ENCODE measurements at places on chromosomes 1 and 21. TPM values are rescaled to one million over a fixed set of nuclear protein-coding genes. Genes with fewer than 3 reads are reported as not detected.

- no peak for DNase-seq
Measured at GRCh38 chr1:114224196-114224907, 70.7 kb upstream of the SYT6 start.

DNA sequence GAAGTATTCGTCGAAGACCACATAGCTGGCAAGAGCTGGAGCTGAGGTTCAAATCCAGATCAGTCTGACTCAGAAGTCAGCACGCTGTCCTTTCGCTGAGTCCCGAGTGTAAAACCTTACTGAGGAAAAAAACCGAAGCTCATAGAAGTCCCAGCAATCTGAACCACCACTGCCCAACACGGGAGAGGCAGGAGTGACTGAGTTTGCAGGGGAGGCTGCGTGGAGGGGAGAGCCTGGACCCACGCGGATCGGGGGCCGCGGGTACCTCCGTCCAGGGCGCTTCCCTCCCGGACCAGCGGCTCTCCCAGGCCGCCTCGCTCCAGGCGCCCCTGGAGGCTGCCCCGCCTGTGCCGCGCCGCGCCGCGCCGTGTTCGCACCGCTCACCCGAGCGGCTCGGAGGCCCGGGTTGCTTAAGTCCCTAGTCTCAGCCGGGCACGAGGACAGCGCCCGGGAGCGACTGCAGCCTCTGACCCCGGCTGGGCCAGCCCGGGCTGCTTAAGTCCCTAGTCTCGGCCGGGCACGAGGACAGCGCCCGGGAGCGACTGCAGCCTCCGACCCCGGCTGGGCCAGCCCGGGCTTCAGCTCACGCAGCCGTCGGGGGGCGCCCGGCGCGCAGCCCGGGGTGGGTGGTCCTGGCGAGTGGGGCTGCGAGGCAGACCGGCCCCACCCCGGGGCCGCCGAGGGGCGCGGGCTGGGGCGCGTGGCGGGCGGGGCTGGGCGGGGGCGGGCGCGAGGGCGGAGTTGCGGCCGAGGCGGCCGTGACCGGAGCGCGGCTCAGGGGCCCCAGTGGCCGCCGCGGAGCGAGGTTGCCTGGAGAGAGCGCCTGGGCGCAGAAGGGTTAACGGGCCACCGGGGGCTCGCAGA, at the start of gene ADAMTSL4:
Gene ADAMTSL4 (plus strand): TSS at position 777 of the 864 bp plus-strand sequence. CDS start 2,881 bp downstream, outside the sequence.
- peak; percentile 76 for DNase-seq

DNA sequence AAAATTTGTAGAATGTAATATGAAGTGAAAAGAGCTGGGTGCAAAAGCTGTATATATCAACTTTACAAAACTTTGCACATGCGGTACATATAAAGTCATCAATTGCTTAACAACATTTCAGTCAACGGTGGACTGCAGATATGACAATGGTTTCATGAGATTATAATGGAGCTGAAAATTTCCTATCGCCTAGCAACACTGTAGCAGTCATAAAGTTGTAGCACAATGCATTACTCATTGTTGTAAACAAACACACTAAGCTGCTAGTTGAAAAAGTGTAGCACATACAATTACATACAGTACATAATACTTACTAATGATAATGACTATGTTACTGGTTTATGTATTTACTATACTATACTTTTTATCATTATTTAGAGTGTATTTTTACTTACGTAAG, 64.0 kb downstream of the RGS7 start:
- DNase-seq: no peak

- no peak for DNase-seq
Measured at GRCh38 chr1:244302876-244303609, 148.7 kb downstream of the ADSS2 start.

DNA sequence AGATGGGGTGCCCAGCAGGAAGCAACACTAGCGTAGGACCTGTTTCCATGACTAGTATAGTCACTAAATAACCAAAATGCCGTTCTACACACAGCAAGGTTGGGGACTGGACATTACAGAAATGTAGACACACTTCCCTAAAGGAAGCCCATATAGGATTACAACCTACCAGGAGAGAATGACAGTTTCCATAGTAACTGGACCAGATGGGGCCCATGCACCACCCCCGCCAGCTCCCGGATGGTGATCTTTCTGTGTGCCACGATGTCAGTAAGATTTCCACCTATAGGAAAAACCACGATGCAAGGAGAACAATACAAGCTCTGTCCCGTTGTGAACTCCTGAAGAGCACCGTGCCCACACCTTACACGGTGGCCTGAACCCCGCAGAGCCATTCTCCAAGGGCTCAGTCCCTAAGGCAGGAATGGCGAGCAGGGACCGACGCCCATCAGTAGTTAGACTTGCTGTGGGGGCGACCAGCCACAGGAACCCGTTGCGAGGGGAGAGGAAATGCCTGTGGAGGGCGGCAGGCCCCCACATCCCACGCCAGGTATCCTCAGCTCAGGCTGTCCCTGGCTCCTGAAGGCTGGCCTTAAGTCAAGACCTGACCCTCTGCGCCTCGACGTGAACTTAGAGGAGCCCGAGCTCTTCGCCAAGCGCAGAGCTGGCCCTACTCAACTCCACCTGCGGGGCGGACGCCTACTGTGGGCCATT, 13.6 kb upstream of the CEP85 start:
- DNase-seq: no peak

DNA sequence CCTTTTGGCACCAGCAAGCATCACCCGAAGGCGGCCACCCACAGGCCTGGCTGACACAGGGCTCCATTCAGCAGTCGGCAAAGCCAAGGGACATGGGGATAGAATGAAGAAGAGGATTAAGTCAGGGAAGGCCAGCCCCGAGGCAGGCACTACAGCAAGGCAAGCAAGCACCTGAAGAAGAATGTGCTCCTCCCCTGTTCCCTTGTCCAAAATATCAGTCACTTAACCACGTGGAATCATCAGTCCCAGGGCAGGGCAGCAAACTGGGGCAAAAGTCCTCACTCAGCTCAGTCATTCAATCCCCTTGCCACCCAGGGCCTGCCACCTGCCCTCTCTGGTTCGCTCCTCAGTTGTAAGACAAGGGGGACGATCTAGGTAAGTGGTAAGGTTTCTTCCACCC, 9.3 kb downstream of the KANK4 start:
- DNase-seq: no peak

GRCh38 chr1:202121006-202121405, 1.7 kb upstream of the GPR37L1 start:
- no peak for DNase-seq

DNA sequence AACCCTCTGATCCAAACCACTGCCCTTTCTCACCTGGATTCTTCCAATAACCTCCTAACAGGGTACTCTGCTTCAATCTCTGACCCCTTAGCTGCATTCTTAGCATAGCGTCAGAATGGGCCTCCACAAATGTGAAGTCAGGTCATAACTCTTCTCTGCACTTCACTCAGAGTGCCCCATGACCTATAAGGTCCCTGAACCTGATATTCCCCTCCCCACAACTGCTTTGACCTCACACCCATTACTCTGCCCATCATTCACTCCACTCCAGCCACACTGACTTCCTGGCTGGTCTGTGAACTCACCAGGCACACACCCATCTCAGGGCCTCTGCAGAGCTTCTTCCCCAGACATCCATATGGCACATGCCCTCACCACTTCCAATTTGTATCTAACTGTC, 141.9 kb downstream of the ZNF281 start:
- DNase-seq: no peak

GRCh38 chr1:65882076-65882475, 89.4 kb downstream of the PDE4B start:
- DNase-seq: no peak

GRCh38 chr1:231613419-231614349, 12.9 kb upstream of the DISC1 start:
- no peak for DNase-seq

DNA sequence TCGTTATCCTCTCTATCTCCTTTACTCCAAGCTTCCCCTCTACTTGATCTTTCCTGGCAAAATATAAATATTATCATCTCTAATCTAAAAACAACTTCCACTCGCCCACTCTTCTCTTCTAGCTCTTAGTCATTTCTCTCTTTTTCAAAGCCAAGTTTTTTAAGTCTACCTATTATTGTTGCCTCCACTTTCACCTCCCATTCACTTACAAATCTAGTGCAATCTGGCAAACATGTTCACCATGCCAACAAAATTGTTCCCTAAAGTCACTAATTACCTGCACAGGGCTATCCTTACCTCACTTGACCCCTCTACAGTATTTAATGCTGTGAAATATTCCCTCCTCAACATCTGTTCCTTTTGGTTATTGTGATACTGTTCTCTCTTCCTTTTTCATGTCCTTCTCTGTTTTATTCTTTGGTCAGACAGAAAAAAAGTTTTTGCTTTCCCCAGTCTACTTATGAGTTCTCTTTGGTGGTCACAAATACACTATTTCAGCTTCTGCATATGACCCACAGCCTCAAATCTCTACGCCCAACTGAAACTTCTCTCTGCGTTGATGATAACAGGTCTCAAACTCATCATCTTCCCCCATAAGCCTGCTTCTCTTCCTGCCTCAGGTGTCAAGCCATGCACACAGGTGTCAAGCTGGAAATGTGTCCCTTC, 31.9 kb upstream of the RAP1A start:
- DNase-seq: no peak

GRCh38 chr21:32134441-32135130, 144.3 kb downstream of the MIS18A start:
- DNase-seq: no peak

DNA sequence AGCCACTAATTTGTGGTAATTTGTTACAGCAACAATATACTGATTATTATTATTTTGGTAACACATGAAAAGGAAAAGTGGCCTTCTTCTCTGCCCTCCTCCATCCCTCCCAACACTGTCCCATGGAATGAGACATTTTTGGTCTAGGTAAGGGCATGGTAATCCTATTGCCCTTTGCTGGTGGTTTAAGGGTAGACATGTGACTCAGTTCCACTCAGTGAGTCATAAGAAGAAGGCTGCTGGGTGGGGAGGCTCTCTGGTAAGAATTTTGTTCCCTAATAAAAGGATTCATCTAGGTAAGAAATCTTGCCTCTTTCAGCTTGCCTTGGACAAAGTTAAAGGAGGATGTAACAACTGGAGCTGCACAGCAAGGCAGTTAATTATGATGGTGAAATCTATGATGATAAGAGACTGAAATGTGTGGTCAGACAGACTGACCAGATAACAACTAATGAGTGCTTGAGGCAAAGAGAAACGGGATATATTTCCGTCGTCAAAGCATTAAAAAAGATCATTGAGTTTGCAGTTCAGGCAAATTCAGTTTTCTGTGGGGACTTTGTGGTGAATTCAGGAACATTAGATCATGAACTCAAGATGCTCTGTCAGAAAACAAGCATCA, 232.0 kb upstream of the KCNK2 start:
- no peak for DNase-seq

The SLC45A1 gene
- total RNA-seq: not detected

The HSD3B2 gene
- not detected for total RNA-seq

The TCHH gene
- total RNA-seq: 0.10 TPM

The TFF3 gene
- not detected for total RNA-seq

The GIPC2 gene
- 0.10 TPM for total RNA-seq

The KRTAP13-2 gene
- not detected for total RNA-seq

The AMY1A gene
- not detected for total RNA-seq

The NCAM2 gene
- 2.5 TPM for total RNA-seq

All from MG63 (cell line).